ENCODE measurements at places on chromosomes 13 and 19. TPM values are rescaled to one million over a fixed set of nuclear protein-coding genes. Genes with fewer than 3 reads are reported as not detected.

DNA sequence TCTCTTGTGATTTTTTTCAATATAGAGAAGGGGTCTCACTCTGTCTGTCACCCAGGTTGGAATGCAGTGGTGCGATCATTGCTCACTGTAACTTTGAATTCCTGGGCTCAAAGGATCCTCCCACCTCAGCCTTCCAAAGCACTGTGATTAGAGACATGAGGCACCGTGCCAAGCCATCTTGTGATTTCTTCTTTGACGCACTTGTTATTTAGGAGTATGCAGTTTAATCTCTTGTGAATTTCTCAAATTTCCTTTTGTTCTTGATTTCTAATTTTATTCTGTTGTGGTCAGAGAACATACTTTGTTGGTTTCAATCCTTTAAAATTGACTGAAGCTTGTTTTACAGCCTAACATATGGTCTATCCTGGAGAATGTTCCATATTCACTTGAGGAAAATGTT lies 14.5 kb downstream of the IPO5 start:
- H3K4me3 ChIP-seq: no peak overlapping the region
- H3K27me3 ChIP-seq: no peaks in the 10 kb centered on the region
- no peaks in the 10 kb centered on the region for H3K4me1 ChIP-seq
- no peak overlapping the region for H3K27ac ChIP-seq

GRCh38 chr19:38262585-38263268 lies 1.6 kb upstream of the SPINT2 start:
- H3K4me1 ChIP-seq: no peaks in the 10 kb centered on the region
- H3K4me3 ChIP-seq: no peak overlapping the region
- H3K36me3 ChIP-seq: no peaks in the 10 kb centered on the region
- H3K27ac ChIP-seq: no peak overlapping the region
- DNase-seq: no peak

DNA sequence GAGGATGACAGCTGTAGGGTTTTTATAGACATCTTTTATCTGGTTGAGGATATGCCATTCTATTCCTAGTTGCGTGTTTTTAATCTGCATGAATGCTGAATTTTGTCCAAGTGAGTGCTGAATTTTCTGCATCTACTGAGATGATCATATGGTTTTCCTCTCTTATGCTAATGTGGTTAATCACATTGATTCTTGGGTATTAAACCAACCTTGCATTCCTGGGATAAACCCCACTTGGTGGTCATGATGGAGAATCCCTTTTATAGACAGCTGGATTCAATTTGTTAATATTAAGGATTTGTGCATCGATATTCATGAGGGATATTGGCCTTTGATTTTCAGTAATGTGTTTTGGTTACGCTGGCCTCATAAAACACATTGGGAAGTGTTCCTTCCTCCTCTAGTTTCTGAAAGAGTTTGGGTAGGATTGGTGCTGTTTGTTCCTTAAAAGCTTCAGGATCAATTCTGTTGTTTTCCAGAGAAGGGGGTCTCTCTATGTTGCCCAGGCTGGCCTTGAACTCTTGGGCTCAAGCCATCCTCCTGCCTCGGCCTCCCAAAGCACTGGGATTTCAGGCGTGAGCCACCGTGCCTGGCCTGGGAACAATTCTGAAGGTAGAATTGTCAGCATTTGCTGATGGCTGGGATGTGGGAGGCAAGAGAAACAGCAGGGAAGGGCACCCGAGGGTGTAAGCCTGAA lies 7.3 kb upstream of the LINGO3 start:
- no peaks in the 10 kb centered on the region for H3K36me3 ChIP-seq
- H3K4me3 ChIP-seq: no peak overlapping the region
- DNase-seq: no peak
- H3K27ac ChIP-seq: no peak overlapping the region
- peaks cover 8% of the 10 kb centered on the region for H3K4me1 ChIP-seq

GRCh38 chr13:42792154-42792553 lies 10.8 kb downstream of the FAM216B start:
- no peaks in the 10 kb centered on the region for H3K27me3 ChIP-seq
- no peak for DNase-seq
- no peak overlapping the region for H3K4me3 ChIP-seq

GRCh38 chr13:99332456-99332855 lies 25.3 kb upstream of the GPR183 start:
- no peaks in the 10 kb centered on the region for H3K4me1 ChIP-seq
- H3K4me3 ChIP-seq: no peak overlapping the region
- no peaks in the 10 kb centered on the region for H3K36me3 ChIP-seq
- no peak for DNase-seq
- no peaks in the 10 kb centered on the region for H3K27me3 ChIP-seq

DNA sequence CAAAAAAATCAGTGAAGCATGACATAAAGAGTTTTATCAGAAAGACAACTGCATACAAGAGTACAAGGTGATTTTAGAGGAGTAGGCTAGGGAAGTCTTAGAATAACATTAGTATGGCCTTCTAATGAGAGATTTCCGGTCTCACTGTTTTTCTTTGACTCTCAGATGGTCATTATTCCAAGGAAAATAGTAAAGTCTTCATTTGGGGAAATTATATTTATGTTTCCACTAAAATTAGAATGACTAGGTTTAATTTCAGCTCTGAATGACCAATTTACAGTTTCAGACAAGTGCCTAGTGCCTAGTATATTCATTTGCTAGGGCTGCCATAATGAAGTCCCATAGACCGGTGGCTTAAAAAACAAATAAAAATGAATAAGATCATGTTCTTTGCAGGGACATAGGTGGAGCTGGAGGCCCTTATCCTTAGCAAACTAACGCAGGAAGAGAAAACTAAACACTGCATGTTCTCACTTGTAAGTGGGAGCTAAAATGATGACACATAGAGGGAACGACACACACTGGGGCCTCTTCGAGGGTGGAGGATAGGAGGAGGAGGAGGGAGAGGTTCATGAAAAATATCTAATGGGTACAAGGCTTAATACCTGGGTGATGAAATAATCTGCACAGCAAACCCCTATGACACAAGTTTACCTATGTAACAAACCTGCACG lies 303.1 kb downstream of the PCDH9 start:
- H3K36me3 ChIP-seq: no peaks in the 10 kb centered on the region
- H3K27ac ChIP-seq: no peak overlapping the region
- H3K4me1 ChIP-seq: no peaks in the 10 kb centered on the region
- no peaks in the 10 kb centered on the region for H3K27me3 ChIP-seq
- no peak for DNase-seq

DNA sequence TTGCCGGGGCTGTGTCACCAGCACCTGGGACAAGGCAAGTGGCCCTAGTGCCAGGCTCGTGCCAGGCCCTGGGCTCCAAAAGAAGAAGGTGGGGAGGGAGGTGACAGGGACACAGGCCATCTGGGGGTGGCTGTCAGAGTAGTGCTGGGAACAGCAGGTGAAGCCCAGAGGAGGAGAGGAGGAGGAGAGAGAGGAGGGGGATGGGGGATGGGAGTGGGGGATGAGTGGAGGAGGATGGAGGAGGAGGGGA lies 18.7 kb downstream of the LSM4 start:
- H3K27me3 ChIP-seq: no peaks in the 10 kb centered on the region
- H3K4me1 ChIP-seq: peaks cover 54% of the 10 kb centered on the region
- no peak for DNase-seq
- H3K4me3 ChIP-seq: peak overlapping the region; percentile 33
- peak overlapping the region; percentile 97 for H3K27ac ChIP-seq
- peaks cover 14% of the 10 kb centered on the region for H3K36me3 ChIP-seq

GRCh38 chr13:38804061-38804460 lies 117.2 kb downstream of the FREM2 start:
- DNase-seq: no peak
- H3K4me1 ChIP-seq: no peaks in the 10 kb centered on the region
- no peak overlapping the region for H3K4me3 ChIP-seq

GRCh38 chr19:57231686-57232085 lies 863 bp downstream of the AURKC start:
- H3K4me1 ChIP-seq: no peaks in the 10 kb centered on the region
- no peak overlapping the region for H3K27ac ChIP-seq
- no peaks in the 10 kb centered on the region for H3K27me3 ChIP-seq
- no peak overlapping the region for H3K4me3 ChIP-seq

DNA sequence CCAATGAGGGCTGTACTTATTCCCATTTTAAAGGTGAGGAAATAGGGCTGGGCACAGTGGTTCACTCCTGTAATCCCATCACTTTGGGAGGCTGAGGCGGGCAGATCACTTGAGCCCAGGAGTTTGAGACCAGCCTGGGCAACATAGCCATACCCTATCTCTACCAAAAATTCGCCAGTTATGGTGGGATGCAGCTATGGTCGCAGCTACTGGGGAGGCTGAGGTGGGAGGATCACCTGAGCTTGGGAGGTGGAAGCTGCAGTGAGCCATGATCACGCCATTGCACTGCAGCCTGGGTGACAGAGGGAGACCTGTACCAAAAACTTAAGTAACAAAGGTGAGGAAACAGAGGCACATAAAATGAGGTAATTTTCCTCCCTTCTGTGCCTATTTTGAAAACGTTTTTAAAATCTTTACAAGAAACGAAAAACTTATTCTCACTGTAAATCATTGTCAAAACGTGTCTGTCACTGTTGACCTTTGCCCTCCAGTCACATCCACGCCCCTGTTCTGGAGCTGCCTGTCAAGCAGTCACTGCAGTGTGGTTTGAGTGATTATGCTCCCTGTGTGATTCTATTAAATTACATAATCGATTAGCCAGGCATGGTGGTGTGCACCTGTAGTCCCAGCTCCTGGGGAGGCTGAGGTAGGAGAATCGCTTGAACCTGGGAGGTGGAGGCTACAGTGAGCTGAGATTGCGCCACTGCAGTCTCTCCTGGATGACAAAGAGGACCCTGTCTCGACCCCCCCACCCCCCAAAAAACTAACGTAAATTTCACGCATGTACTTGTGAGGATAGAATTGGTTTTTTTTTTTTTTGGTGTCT lies 12.5 kb downstream of the NOP53 start:
- no peak overlapping the region for H3K27ac ChIP-seq
- peaks cover 59% of the 10 kb centered on the region for H3K36me3 ChIP-seq
- DNase-seq: no peak
- H3K4me3 ChIP-seq: no peak overlapping the region
- no peaks in the 10 kb centered on the region for H3K4me1 ChIP-seq

DNA sequence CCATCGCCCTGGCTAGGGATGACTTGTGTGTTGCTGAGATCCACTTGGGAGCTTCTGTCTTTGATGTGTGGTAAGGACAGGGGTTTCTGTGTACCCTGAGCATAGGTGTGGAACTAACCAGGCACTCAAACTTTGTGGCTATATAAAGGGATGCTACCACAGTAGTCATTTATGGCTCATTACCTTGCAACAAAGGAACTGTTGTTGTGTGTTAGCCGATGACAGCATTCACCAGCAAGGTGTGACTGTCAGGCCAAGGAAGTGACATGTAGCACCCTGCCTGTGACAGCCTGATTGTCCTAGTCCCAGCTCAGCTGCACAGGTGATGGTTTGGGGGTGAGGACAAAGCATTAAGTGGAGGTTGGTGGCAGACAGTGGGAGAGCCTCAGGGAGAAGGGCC lies 73.6 kb downstream of the COG3 start:
- H3K27ac ChIP-seq: no peak overlapping the region
- no peaks in the 10 kb centered on the region for H3K4me1 ChIP-seq
- H3K4me3 ChIP-seq: no peak overlapping the region
- DNase-seq: no peak
- no peaks in the 10 kb centered on the region for H3K27me3 ChIP-seq
- peaks cover 13% of the 10 kb centered on the region for H3K36me3 ChIP-seq

GRCh38 chr13:65744836-65745235 lies 1485.3 kb downstream of the PCDH9 start:
- no peak overlapping the region for H3K27ac ChIP-seq
- no peak for DNase-seq
- no peak overlapping the region for H3K4me3 ChIP-seq
- no peaks in the 10 kb centered on the region for H3K4me1 ChIP-seq

- H3K4me1 ChIP-seq: no peaks in the 10 kb centered on the region
- no peaks in the 10 kb centered on the region for H3K27me3 ChIP-seq
- H3K27ac ChIP-seq: no peak overlapping the region
- no peaks in the 10 kb centered on the region for H3K36me3 ChIP-seq
Observed at GRCh38 chr13:69565334-69565733, 542.3 kb upstream of the ATXN8OS start.

GRCh38 chr19:2726160-2726855 lies 5.1 kb upstream of the DIRAS1 start:
- no peak for DNase-seq
- H3K4me1 ChIP-seq: no peaks in the 10 kb centered on the region
- H3K27me3 ChIP-seq: peaks cover 8% of the 10 kb centered on the region
- H3K4me3 ChIP-seq: no peak overlapping the region

GRCh38 chr13:110538632-110539031 lies 22.9 kb downstream of the RAB20 start:
- H3K4me3 ChIP-seq: no peak overlapping the region
- H3K4me1 ChIP-seq: peaks cover 29% of the 10 kb centered on the region
- H3K36me3 ChIP-seq: no peaks in the 10 kb centered on the region
- no peak for DNase-seq

DNA sequence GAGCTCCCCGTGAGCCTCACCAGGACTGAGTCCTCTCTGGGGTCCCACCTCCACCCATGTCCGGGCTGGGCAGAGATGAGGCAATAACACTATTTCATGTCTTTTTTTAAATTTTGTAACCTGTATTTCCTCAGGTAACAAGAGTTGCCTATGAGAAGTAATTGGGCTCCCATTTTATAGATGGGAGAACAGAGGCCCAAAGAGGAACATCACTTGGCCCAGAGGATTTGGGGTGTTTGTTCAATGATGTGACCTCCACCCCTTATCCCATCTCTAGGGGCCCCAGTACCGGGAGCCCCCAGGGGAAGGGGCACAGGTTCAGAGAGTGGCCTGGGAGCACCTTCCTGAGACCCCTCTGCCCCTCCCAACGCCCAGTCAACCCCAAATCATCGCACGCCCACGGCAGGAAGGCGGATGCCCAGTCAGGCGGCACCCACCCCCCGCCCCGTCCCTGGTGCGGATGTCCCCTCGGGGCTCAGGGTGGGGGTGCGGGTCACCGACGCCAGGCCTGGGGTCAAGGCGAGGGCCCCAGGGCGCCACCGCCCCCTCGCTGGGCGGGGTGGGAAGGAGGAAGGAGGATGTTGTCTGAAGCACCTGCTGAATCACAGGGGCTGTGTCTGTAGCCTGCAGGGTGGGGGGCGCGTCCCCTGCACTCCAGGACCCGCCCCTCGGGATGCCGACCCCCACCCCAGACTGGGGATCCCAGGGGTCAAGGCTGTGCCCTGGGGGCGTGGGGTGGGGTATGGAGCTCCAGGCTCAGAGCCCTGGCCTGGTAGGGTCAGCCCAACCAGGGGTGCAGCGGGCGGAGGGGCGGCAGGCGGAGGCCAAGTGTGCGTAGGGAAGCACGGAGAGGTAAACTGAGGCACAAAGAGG lies 9.0 kb upstream of the CIRBP start:
- H3K27me3 ChIP-seq: no peaks in the 10 kb centered on the region
- DNase-seq: peak; percentile 73

DNA sequence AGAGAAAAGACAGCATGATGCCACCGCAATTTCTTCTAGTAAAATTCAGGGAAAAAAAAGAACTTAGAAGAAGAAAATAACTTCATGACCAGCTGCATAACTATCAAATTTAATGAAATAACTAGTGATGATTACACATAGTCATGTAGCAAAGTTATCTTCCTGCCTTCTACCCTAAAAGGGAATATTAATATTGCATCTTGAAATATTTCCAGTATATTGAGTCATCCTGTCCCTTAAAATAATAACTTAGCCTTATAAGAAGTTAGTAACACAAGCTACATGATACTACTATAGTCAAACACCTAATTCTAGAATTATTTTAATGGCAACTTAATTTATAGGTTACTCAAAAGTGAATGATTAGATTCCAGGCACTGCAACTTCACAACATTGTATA lies 289.2 kb downstream of the KLF12 start:
- no peaks in the 10 kb centered on the region for H3K27me3 ChIP-seq
- no peak for DNase-seq

CDC16 gene
- polyA plus RNA-seq: 39.4 TPM

CIC gene
- polyA plus RNA-seq: 17.3 TPM

NALCN gene
- polyA plus RNA-seq: not detected

ZNF829 gene
- 1.3 TPM for polyA plus RNA-seq

FBN3 gene
- polyA plus RNA-seq: not detected

ZNF567 gene
- polyA plus RNA-seq: 1.2 TPM

ZNF813 gene
- polyA plus RNA-seq: 1.2 TPM

WDR87 gene
- polyA plus RNA-seq: not detected

ASPDH gene
- not detected for polyA plus RNA-seq

Measured in sigmoid colon (tissue), 7 donors.